ENCODE measurements at places on chromosomes 7 and 10.

- no peak for DNase-seq
Observed at GRCh38 chr10:129486805-129487204, 19.8 kb downstream of the MGMT start.

- DNase-seq: no peak
Observed at GRCh38 chr10:69239816-69240434, 19.8 kb downstream of the HKDC1 start.

DNA sequence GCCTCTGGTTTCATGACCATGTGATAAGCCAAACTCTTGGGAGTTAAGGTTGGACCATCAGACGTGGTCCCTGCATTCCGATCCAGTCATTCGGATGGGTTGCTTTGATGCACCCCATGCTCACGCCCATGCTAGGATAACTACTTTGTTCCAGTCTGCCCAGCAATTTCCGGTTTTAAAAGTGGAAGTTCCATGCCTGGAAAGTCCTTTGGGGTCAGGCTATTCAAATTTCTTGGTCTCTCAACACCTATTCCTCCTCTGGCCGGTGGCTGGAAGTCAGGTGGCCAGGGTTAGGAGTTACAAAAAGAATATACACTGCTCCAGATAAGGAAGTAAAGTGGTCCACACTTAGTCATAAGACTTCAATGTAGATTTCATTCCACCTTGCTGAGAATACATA lies 37.7 kb upstream of the HABP2 start:
- DNase-seq: no peak

DNA sequence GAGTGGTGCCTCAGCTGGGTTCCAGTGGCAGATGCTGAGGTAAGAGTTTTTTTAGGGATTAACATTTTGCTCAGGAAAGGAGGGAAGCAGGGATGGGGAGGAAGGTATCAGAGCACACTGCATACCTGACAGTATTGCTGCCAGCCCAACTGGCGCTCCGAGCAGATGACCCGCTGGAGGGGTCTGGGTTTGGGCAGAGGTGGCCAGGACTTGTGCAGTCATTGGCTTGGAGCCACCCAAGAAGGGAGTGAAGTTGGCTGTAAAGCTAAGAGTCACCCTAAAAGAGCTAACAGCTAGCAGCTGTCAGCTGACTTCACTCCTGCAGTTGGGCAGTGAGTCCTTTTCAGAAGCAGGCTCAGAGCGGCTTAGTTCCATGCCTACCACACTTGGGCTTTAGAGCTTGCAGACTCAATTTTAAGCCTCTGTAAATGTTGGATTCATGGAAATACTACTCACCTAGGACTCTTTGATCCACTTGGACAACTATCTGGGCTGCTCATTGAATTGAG lies 5.8 kb upstream of the ARHGAP22 start:
- no peak for DNase-seq

- no peak for DNase-seq
Observed at GRCh38 chr10:35416619-35417312, 80.5 kb downstream of the CCNY start.

DNA sequence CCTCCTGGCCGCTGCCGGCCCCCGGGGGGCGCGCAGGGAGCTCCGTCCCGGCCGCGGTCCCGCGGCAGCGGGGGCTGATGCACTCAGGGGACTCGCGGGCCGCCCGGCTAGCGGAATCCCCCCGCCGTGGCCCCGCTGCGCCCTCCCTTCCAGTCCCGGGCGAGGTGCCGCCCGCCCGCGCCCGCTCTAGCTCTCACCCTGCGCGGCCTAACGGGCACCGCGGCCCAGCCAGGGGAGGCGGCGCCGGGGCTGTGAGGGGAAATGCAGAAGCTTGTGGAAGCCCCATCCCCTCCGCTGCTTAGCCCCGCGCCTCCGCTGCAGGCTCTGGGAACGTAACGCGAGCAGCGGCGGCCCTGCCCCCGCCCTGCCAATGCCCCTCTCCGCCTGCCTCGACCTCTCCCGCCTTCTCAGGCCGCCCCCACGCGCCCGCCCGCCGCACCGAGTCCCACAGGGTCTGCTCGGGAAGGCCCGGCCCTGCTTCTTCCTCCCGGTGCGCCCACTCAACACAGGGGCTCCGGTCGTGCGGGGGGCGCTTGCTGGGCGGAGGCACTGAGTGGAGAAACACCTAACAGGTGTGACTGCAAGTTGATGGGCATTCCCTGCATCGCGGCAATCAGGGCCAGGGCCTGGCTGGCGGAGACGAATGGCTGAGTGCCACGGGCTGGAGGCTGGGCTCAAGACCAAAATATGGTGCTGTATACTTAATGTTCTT lies 384 bp upstream of the TMEM229A start:
- no peak for DNase-seq

- DNase-seq: no peak
Observed at GRCh38 chr7:72159911-72160310, 252.2 kb downstream of the CALN1 start.

GRCh38 chr10:115957786-115958442 lies 315.1 kb downstream of the GFRA1 start:
- no peak for DNase-seq

- no peak for DNase-seq
Observed at GRCh38 chr7:91112902-91113341, 151.3 kb upstream of the FZD1 start.

DNA sequence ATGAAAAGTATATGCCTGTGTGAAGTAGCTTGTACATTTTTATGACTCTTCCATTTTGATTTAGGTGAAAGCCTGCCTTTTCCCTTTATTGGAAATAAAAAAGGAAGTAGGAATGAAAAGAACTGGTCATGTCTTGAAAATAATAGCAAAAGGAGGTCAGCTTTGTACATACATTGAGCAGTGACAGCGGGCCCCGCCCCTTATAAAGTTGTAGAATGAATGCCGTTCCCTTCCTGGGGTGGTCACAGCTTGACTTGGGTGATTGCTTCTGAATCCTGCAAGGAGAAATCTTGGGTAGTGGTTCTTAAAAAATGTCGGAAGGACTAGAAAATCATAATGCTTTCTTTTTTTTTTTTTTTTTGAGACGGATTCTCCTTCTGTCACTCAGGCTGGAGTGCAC lies 31.7 kb downstream of the CAMK1D start:
- no peak for DNase-seq

GRCh38 chr7:46368871-46369270 lies 447.8 kb upstream of the IGFBP3 start:
- DNase-seq: no peak

DNA sequence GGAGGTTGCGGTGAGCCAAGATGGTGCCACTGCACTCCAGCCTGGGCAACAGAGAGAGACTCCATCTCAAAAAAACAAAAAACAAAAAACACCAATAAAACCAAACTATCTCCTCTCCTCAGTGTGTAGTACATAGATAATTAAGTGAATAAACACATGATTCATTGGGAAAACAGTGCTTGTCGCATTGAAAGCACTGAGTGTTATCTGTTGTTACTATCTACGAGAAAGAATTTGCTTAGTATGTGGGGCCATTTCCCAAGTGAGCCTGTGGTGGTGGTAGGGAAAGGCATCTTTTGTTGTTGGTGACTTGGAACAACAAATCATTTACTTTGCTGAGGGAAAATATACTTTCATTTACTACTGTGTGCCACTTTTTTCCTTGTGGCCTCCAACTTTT lies 42.6 kb downstream of the RSBN1L start:
- DNase-seq: no peak

- peak; percentile 91 for DNase-seq
Observed at GRCh38 chr10:68074775-68075549, at the start of gene HERC4. TSS of gene HERC4 (minus strand) at chr10:68075283. CDS start at chr10:68073108, 2,175 bp downstream.

- no peak for DNase-seq
Observed at GRCh38 chr10:1393481-1393880, 337.3 kb downstream of the WDR37 start.

DNA sequence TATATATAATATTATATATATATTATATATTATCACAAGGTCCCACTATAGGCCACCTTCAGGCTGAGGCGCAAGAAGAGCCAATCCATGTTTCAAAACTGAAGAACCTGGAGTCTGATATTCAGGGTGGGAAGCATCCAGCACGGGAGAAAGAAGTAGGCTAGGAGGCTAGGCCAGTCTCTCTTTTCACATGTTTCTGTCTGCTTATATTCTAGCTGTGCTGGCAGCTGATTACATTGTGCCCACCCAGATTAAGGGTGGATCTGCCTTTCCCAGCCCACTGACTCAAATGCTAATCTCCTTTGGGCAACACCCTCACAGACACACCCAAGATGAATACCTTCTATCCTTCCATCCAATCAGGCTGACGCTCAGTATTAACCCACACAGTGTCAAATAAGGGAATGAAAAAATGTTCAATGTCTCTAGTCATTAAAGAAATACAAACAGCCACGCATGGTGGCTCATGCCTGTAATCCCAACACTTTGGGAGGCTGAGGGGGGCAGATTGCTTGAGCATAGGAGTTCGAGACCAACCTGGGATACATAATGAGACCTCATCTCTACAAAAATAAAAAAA lies 135.4 kb upstream of the PCBD1 start:
- DNase-seq: no peak

DNA sequence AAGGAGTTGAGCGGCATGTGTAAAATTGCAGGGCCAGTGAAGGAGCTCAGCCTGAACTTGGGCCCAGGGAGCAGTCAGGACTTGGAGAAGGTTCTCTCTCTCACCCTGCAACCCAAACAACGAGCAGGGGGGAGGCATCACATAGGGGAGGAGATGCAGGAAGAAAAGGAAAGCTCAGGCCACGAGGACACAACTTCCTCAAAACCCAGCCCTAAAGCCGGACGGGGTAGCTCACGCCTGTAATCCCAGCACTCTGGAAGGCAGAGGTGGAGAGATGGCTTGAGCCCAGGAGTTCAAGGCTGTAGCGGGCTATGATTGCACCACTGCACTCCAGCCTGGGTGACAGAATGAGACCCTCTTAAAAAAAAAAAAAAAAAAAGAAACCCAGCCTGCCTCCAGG lies 629.1 kb downstream of the PARD3 start:
- DNase-seq: no peak

GRCh38 chr7:49805371-49806007 lies 32.1 kb downstream of the VWC2 start:
- DNase-seq: no peak

DNA sequence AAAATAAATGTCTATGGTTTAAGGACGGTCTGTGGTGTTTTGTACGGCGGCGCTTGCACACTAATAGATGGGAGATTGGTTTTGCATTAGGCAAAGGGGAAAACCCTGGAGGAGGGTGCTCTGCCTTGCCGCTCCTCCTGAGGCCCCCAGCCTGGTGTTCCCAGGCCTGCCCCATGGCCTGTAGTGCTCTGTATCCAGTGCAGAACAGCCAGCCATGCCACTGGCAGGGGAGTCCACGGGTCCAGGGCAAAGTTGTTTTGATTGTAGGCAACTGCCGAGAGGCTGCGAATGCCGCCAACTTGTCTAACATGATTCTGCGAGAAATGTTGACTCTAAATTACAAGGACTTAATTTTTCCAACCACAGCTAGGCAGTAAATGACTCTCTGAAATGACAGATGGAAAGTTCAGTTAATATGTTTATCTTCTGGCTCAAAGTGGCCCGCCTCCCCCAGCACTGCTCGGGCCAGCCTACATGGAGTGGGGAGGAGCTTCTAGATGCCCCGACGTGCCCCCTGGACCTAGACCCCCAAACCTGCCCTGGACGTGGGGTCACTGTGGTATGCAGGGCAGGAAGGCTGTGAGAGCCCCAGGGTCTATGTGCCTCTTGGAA lies 104.6 kb upstream of the GDF10 start:
- DNase-seq: no peak

DNA sequence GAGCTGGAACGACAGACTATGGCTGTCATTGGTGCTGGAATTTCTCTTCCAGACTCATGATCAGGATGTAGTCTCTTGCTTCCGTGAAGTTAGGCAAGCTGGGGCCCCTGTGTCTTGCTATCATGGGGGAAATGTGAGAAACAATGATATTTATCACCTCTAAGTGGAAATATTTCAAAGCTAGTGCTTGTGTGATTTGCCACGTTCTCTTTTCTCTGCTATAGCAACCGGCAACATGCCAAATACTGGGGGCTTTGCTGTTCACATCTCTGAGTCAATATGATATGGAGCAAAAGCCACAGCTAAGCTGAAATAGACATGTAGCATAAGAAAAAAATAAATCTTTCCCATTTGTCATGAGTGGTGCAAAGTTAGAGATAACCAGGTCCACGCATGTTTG lies 668.2 kb upstream of the IGFBP3 start:
- DNase-seq: no peak

DNA sequence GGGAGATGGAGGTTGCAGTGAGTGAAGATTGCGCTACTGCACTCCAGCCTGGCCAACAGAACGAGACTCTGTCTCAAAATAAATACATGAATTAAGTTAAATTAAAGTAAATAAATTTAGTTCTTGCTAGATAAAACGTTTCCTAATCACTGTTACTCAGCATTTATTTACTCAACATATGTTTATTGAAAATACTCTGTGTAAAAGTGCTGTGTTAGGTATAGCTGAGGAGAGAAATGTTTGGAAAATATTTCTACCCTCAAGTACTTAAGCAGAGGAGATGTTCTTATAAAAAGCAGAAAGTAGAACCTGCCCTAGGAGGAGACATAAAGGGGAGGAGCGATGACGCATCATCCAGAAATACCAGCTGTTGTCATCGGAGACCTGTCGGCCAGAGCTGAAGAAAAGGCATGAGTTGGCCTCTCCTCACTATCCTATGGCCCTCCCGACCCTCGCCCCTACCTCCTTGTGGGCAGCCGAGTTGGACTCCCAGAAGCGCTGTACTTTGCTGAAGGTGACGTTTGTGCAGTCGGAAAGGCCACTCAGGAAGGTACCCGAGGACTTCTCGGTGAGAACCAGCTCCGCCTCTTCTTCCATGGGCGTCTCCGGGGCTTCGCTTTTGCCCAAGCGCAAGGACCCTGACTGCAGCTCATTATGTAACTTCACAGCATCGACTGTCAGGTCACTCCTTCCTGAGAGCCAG lies 1.1 kb downstream of the RRP12 start:
- peak; percentile 39 for DNase-seq

- DNase-seq: no peak
Observed at GRCh38 chr7:116786791-116787443, 75.5 kb upstream of the CAPZA2 start.

- DNase-seq: no peak
Observed at GRCh38 chr10:68869623-68870022, 31.5 kb upstream of the DDX50 start.

- DNase-seq: no peak
Observed at GRCh38 chr10:77711683-77712049, 74.1 kb upstream of the KCNMA1 start.

GRCh38 chr7:86949052-86949778 lies 110.2 kb downstream of the ELAPOR2 start:
- DNase-seq: no peak

DNA sequence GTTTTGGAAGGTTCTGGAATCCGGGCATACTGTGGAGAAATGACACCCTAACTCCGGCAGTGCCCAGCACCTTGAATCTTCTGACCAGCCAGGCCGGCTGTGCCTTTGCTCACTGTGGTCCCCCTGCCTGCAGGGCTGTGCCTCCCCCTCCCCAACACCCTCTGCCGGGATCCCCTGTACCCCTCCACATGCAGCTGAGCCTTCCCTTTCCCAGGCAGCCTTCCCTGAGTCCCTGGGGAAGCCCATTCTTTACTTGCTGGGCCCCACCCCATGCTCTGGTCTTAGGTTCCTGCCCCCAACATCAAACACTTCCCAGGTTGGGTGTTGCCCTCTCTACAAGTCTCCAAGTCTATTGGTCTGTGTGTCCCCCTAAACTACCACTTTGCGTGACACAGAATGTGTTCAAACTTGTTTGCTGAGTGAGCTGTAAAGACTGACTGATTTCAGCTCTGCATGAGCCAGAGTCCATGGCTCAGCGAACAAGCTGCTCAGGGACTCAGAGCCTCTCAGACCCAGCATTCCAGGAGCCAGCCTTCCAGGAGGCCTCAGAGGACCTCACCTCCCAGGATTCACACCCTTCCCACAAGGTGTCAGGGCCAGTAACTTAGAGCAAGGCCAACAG lies 31.6 kb downstream of the CALML5 start:
- no peak for DNase-seq

- DNase-seq: no peak
Observed at GRCh38 chr10:71138166-71138830, 74.1 kb upstream of the UNC5B start.

Data from activated T-cell treated with anti-CD3 and anti-CD28 coated beads, Interleukin-2, amount 50 U/mL, for 1 hour (primary cell).